Fibroblast of lung (primary cell): ENCODE measurements at places on chromosomes 12 and 14. TPM values are rescaled to one million over a fixed set of nuclear protein-coding genes. Genes with fewer than 3 reads are reported as not detected.

The VCPKMT gene
- total RNA-seq: 3.6 and 4.4 TPM in 2 replicates

The OAS1 gene
- total RNA-seq: 1.8 and 3.6 TPM in 2 replicates

The FAM234B gene
- 6.7 and 10.4 TPM in 2 replicates for total RNA-seq

The SYNDIG1L gene
- total RNA-seq: not detected in 2 replicates

The IL22 gene
- not detected in 2 replicates for total RNA-seq

The CAPS2 gene
- total RNA-seq: 9.2 and 21.1 TPM in 2 replicates

The EXD2 gene
- total RNA-seq: 21.1 and 27.7 TPM in 2 replicates

The GYS2 gene
- not detected in 2 replicates for total RNA-seq

The NR1H4 gene
- total RNA-seq: not detected in 2 replicates

The CIDEB gene
- 0.33 and 0.51 TPM in 2 replicates for total RNA-seq

GRCh38 chr12:104910196-104910840 lies 47.8 kb downstream of the SLC41A2 start:
- DNase-seq: peak; percentile 37

DNA sequence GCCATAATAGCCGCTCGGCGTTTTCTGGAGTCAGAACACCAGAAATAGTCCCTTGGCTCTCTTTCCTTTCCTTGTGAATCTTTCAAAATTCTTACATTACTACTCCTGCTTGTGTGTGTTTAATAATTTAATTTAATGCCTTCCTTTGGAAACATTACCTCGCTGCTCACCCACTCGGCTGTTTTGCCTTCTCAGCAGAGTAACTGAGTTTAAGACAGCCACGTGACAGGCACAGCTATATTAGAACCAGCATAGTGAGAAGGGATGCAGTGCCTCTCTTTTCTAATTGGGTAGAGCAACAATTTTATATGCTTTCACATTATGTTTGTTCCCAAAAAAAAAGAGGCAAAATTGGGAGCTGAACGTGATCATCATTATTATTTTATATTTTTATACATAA lies 107.6 kb downstream of the ETV6 start:
- DNase-seq: no peak

GRCh38 chr12:103672401-103673119 lies 85.5 kb downstream of the STAB2 start:
- peak; percentile 76 for DNase-seq

GRCh38 chr12:52207106-52207505 lies 15.3 kb upstream of the KRT80 start:
- DNase-seq: no peak

DNA sequence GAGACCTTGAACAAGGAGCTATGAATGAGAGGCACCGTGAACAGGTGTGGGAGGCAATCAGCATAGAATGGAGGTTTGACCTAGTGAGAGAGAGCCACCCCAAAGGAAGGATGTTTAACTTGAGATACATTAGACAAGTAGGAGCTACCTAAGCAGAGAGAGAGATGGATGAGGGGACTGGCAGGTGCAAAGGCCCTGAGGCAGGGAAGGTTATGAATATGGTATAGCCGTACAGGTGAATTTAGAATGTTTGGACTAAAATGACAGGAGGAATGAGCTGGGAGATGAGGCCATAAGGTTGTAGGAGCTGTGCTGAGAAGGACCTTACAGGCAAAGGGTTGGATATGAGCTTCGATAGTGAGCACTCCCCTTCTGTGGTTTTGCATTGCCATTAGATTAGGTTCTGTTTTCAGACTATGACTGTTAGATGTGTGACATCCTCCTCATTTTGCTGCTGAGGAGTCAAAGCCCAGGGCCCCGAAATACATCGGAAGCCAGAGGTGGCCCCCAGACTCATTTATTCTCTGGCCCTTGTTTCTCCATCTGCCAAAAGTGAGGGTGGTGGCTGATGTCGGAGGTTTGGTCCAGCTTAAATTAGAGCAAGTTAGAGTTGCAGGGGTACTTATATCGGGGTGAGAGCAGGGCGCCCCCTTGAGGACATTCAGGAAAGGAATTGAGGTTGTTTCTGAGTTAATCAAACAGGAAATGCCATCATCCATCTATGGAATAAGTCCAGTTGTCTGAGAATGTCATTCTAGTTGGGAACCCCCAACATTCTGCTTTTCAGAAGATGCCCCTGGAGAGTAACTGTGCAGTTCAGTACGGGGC lies 29.4 kb downstream of the SLC24A4 start:
- peak; percentile 22 for DNase-seq

- DNase-seq: no peak
Observed at GRCh38 chr12:40688085-40688725, 4.0 kb upstream of the CNTN1 start.

- no peak for DNase-seq
Observed at GRCh38 chr14:61341275-61342206, 20.2 kb downstream of the PRKCH start.

DNA sequence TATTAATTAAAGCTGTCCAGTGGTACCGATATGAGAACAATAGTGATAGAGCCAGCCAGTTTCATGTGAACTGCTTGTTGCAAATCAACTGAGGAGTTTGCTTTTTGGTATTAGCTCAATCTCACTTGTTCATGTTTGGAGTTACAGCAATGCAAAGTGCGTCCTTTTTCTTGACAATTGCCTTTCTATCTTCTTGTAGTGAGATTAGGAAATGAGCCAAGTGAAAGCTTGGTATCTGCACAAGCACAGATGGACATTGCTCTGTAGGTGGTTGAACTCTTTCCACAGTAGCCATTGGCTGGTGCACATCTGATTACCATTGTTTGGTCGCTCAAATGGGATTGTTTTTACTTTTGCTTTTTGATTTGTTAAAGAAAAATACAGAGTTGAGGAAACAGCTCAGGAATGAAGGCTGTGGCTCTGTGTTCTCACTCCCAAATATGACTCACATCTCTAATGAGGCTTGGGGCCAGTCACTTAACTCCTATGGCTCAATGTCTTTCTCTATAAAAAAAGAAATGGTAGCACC lies 241.4 kb downstream of the BMP4 start:
- DNase-seq: peak; percentile 62

- DNase-seq: no peak
Observed at GRCh38 chr12:59652130-59652529, 56.3 kb downstream of the SLC16A7 start.

DNA sequence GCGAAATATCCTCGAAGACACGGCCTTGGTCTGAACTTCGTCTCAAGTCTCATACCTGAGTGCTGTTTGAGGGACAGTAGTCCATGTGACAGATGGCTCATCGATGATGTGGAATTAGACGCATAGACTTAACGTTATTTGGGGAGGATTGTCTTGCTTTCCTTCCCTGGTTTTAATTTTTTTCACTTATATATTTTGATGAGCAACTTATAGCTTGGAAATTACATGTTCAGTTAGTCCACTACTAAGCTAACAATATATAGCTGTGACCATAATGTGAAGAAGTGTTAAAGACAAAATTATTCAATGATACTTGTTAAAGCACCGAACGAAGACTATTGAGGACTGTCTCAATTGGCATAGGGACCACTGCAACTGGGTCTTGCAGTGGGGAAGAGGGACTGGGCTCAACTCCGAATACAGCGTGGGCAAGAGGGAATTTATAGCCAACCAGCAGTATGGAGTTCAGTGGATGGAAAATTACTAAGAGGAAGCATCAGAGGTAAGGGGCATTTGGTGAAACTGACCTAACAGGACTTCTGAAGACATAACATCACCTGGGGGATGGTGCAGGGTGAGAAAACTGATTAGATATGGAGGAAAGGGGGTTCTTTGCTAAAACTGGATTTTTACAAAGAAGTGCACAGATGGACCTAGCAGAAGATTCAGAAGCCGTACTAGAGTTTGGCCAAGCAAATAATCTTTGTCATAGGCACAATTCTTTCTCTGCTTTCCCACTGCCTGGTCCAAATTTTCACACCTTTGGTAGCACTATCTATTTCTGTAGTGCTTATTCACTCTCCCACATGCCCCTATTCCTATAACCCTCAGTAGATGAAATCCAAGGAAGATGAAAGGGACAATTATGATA lies 910 bp upstream of the TM7SF3 start:
- DNase-seq: no peak

DNA sequence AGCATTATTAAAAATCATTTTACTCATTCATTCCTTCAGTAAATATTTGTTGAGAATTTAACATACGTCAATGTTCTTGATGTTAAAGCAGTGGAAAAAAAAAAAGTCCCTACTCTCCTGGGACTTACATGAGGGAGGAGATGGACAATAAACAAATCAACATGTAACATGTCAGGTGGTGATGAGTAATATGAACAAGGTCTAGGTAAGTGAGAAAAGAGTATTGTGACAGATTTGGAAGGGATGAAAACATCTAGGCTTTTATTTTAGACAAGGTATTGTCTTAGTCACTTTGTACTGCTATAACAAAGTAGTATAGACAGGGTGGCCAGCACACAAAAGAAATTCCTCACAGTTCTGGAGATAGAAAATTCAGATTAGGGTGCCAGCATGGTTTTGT lies 167.2 kb downstream of the FSCB start:
- DNase-seq: no peak

DNA sequence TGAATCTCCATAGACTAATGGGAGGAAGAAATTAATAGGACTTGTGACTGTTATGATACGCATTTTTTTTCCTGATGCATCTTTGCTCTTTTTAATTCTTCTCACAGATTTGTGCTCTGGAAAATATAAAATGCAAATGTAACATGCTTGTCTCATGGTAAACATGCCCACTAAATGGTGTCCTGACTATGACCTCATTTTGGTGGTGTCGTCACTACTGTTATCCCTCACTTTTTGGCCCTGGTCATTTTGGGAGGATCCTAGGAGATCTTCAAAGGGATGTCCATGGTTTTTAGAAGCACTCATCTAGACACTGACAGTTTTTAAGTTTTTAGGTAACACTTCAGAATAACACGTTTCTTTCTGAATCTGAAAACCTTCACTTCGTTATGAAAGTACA lies 790.8 kb upstream of the FBXO33 start:
- DNase-seq: no peak

DNA sequence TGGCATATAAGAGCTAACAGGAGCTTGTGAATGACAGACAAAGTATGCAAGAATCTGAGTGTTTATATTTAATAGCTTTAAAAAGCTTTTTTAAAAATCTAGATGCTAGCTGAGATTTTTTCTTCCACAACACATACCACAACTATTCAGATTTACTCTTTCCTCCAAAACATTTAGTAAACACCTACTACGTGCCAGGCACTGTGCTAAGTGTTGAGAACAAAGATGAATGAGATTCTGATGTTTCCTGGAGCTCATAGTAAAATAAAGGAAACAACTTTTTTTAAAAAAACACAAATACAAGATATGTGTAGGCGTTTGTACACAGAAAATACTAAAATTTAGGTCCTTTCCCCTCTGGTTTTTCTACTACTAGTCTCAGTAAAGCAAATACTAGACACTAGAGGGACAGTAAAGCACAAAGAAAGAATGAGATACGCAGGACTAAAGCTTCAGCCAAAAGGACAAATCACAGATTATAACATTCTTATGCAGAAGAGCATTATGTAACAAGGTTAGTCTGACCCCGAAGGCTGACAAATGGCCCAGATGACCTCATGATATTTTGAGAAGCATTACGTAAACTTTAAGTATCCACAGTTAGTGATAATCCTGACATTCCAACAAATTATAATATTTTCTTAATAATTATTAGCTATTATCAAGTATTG lies 78.6 kb upstream of the PAWR start:
- no peak for DNase-seq

- DNase-seq: peak; percentile 76
Observed at GRCh38 chr14:23366426-23366921, 1.5 kb upstream of the EFS start.

DNA sequence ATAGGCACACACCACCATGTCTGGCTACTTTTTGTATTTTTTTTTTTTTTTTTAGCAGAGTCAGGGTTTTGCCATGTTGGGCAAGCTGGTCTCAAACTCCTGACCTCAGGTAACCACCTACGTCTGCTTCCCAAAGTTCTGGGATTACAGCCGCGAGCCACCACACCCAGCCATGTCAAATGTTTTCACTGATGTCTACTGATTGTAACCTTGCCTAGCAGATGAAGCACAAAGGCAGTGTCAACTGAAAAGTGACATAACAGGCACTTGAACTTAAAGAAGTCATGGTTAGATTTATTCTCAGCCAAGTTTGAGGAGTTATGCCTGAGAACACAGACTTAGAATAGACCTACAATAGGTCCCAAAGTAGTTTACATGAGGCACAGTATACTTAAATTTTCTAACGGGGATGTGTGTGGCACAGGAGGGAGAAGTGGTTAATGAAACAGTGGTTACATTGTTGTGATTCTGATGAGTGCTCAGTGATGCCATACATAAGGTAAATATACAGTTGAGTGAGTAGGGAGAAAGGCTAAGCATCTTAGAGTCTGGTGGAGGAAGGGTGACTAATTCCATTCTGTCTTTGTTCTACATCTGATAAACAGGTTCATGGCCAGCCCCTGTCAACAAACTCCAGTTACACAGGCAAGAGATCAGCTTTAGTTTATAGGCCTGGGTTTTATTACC lies 12.6 kb upstream of the RNASE4 start:
- DNase-seq: no peak
